ENCODE measurements at places on chromosomes 7 and 10. TPM values are rescaled to one million over a fixed set of nuclear protein-coding genes. Genes with fewer than 3 reads are reported as not detected.

DNA sequence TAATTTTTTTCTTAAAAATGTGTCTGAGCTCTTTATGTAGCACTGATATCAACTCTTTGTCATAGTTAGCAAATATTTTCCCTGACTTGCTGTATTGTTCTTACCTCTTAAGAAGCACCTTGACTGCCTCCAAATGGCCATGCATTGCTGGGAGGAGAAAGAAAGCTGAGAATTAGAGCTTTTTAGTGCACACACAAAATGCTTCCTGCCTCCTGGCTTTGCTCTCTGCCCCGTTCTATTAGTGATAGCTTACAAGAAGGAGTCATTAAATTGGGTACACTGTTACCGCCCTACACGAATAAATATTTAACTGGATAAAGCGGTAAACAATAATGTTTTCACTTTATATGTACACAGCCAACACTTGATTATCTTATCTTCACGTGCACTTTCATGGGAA, 4.1 kb downstream of the ANKRD16 start:
- peaks cover 12% of the 10 kb centered on the region for H3K4me1 ChIP-seq
- H3K36me3 ChIP-seq = no peaks in the 10 kb centered on the region
- H3K27ac ChIP-seq = no peak overlapping the region
- DNase-seq = no peak
- no peaks in the 10 kb centered on the region for H3K27me3 ChIP-seq
- H3K4me3 ChIP-seq = no peak overlapping the region

GRCh38 chr7:5382281-5382892, 41.2 kb downstream of the TNRC18 start:
- peaks cover 56% of the 10 kb centered on the region for H3K4me1 ChIP-seq
- H3K27ac ChIP-seq = no peak overlapping the region
- no peak for DNase-seq
- peaks cover 43% of the 10 kb centered on the region for H3K36me3 ChIP-seq

- DNase-seq = no peak
- peak overlapping the region; percentile 30 for H3K27ac ChIP-seq
- no peak overlapping the region for H3K4me3 ChIP-seq
- H3K4me1 ChIP-seq = peaks cover 6% of the 10 kb centered on the region
- H3K27me3 ChIP-seq = no peaks in the 10 kb centered on the region
- no peaks in the 10 kb centered on the region for H3K36me3 ChIP-seq
Observed at GRCh38 chr10:88238615-88238914, 344.6 kb downstream of the RNLS start.

DNA sequence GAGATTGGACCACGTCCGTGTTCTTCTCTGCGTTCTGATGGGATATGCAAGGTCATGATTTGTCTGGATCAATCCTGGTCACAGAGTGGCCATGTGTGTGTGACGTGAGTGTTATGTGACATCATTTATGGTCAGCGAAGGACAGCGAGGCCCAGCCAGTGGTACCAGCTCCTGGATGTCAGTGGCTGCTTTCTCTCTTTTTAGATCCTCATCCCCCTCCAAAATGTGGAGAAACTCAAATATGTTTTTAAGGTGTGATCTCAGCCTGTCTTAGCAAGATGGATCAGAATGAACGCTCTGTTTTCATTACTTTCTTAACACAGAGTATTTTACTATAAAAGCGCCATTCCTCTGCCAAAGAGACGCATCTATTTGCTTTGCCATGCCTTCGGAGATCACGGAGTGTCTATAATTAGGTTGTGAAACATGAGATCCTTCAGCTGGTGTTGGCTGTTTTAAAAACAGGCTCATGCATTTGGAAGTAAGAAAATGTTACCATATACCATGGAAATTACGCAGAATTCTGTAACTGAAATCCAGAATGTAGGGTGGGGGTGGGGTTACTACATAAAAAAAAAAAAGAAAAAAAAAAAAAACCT, 245.5 kb upstream of the TCERG1L start:
- H3K27ac ChIP-seq = no peak overlapping the region
- DNase-seq = no peak
- H3K4me3 ChIP-seq = no peak overlapping the region
- no peaks in the 10 kb centered on the region for H3K4me1 ChIP-seq
- H3K27me3 ChIP-seq = no peaks in the 10 kb centered on the region

GHRHR gene
- total RNA-seq = not detected

GRCh38 chr10:114332301-114333192, 71.8 kb downstream of the AFAP1L2 start:
- no peaks in the 10 kb centered on the region for H3K27me3 ChIP-seq
- H3K4me1 ChIP-seq = peaks cover 55% of the 10 kb centered on the region
- no peak overlapping the region for H3K4me3 ChIP-seq

- DNase-seq = no peak
- H3K36me3 ChIP-seq = no peaks in the 10 kb centered on the region
- no peaks in the 10 kb centered on the region for H3K27me3 ChIP-seq
- peaks cover 4% of the 10 kb centered on the region for H3K4me1 ChIP-seq
Observed at GRCh38 chr10:5829267-5829666, 16.0 kb upstream of the GDI2 start.

GRCh38 chr10:129047600-129047999, 419.4 kb upstream of the MGMT start:
- H3K4me3 ChIP-seq = no peak overlapping the region
- no peak for DNase-seq
- H3K4me1 ChIP-seq = no peaks in the 10 kb centered on the region
- H3K27ac ChIP-seq = no peak overlapping the region

DNA sequence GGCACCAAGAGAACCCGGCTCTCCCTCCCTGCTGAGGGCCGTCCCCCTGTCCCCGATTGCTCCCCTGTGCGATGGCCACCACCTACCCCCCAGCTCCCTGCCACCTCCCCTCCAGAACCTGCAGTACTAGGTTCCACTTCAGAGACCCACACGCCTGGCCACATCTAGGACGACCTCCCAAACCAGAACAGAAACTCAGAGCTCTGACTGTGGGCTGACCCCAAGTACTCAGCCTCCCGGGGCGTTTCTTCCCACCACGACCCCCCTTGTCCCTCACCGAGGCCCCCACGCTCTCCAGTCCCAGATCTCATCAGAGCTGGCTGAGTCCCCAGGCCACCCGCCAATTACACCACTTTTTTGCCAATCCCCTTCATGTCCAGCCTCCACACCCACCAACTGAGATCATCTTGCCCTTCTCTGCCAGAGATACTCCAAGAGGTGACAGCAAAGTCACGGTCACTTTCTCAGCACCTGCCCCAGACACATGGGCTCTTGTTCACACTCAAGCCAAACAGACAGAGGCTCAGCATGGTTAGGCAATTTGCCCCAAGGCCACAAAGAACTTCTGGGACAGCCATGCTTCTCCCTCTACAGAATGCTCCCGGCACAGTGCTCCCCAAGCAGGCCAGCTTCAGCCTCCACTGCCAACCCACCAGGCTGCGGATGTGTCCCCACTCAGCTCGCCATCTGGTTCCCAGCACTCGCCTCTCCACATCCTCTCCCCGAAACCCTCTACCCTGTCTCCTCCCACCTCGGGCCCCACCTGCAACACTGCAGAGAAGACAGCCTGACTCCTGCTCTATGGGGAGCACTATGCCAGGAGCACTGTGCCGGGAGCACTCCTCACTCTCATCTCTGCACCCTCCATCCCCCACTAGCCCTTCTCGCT, 4.7 kb downstream of the TMEM120A start:
- H3K36me3 ChIP-seq = peaks cover 4% of the 10 kb centered on the region
- DNase-seq = peak; percentile 80
- no peaks in the 10 kb centered on the region for H3K27me3 ChIP-seq
- peak overlapping the region; percentile 90 for H3K27ac ChIP-seq
- peaks cover 54% of the 10 kb centered on the region for H3K4me1 ChIP-seq

DNA sequence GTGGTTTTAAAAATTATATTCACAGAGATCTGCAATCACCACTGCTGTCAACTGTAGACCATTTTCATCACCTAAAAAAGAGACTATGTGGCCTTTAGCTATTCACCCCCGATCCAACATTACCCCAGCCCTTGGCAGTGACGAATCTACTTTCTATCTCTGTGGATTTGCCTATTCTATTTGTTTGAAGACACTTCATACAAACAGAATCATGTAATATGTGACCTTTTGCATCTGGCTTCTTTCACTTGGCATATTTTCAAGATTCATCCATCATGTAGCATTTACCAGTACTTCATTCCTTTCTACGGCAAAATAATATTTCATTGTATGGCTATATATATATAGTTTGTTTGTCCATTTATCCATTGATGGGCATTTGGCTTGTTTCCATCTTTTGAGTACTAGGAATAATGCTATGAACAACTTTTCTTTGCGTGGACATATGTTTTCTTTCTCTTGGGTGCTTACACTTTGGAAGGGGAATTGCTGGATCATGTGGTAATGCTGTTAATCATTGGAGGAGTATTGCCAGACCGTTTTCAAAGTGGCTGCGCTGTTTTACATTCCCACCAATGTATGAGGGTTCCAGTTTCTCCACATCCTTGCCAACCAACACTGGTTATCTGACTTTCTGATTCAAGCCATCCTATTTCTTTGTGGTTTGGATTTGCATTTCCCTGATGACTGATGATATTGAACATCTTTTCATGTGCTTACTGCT, 22.3 kb downstream of the ADAMTS14 start:
- no peaks in the 10 kb centered on the region for H3K36me3 ChIP-seq
- DNase-seq = no peak
- no peaks in the 10 kb centered on the region for H3K27me3 ChIP-seq
- H3K4me3 ChIP-seq = no peak overlapping the region
- H3K4me1 ChIP-seq = peaks cover 6% of the 10 kb centered on the region

SPDYE9 gene
- total RNA-seq = not detected

GRCh38 chr7:151080067-151080521, 515 bp downstream of the FASTK start:
- H3K27ac ChIP-seq = peak overlapping the region; percentile 98
- H3K27me3 ChIP-seq = no peaks in the 10 kb centered on the region
- peaks cover 53% of the 10 kb centered on the region for H3K4me1 ChIP-seq
- peaks cover 24% of the 10 kb centered on the region for H3K36me3 ChIP-seq

STEAP4 gene
- total RNA-seq = 64.9 TPM

CLIP2 gene
- total RNA-seq = 8.8 TPM

GRCh38 chr10:30059209-30060107, at the start of gene JCAD:
JCAD (minus strand) TSS chr10:30059586; CDS start chr10:30047812, 11,774 bp downstream.
- peak; percentile 80 for DNase-seq
- H3K4me1 ChIP-seq = peaks cover 47% of the 10 kb centered on the region
- peak within 1 kb of the TSS; percentile 81 for H3K4me3 ChIP-seq
- no peaks in the 10 kb centered on the region for H3K36me3 ChIP-seq
- peaks cover 21% of the 10 kb centered on the region for H3K27me3 ChIP-seq

DNA sequence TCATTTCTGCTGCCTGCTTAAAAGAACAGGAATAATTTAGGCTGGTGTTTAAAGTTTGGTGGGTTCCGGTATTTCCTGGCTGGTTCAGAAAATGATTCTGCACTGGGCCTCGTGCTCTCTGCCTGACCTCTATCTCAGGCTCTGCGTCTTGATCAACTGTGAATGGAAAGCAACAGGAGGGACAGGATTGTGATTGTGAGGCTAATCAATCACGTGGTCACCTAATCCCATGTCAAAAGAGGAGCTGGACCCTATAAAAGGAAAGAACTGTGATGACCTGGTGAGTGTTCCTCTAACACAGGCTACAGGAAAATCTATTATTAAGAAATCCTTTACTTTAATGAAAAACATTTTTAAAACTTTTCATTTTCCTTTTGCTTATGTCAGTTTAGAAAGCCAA, at the start of gene DHX32:
Gene DHX32, minus strand, starts transcription at position 101 of the 400 bp plus-strand sequence. CDS start 468 bp downstream, outside the sequence.
- no peak within 1 kb of the TSS for H3K27ac ChIP-seq
- H3K4me3 ChIP-seq = peak within 1 kb of the TSS; percentile 40
- H3K4me1 ChIP-seq = peaks cover 6% of the 10 kb centered on the region
- DNase-seq = no peak

- no peak overlapping the region for H3K4me3 ChIP-seq
- H3K4me1 ChIP-seq = peaks cover 23% of the 10 kb centered on the region
- DNase-seq = no peak
- H3K36me3 ChIP-seq = no peaks in the 10 kb centered on the region
- H3K27me3 ChIP-seq = no peaks in the 10 kb centered on the region
Observed at GRCh38 chr10:130191380-130191779, 55.2 kb downstream of the GLRX3 start.

DNA sequence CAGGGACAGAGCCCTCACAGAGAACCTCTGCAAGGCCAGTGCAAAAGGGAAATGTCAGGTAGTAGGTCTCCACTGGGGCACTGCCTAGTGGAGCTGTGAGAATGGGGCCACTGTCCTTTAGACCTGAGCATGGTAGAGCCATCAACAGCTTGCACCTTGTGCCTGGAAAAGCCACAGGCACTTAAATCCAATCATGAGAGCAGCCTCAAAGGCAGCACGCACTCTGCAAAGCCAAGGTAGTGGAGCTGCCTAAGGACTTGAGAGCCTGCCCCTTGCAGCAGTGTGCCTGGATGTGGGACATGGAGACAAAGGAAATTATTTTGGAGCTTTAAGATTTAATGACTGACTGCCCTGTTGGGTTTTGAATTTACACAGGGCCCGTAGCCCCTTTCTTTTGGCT, 918.5 kb upstream of the POT1 start:
- H3K27me3 ChIP-seq = no peaks in the 10 kb centered on the region
- H3K36me3 ChIP-seq = no peaks in the 10 kb centered on the region
- DNase-seq = no peak
- H3K4me1 ChIP-seq = no peaks in the 10 kb centered on the region
- H3K4me3 ChIP-seq = no peak overlapping the region
- no peak overlapping the region for H3K27ac ChIP-seq
